ENCODE measurements at places on chromosomes 2 and 18. TPM values are rescaled to one million over a fixed set of nuclear protein-coding genes. Genes with fewer than 3 reads are reported as not detected.

MROH2A gene
- not detected for total RNA-seq

RSAD2 gene
- total RNA-seq = 4.8 TPM

ACVR2A gene
- total RNA-seq = 9.4 TPM

OSR1 gene
- 8.0 TPM for total RNA-seq

ARHGAP15 gene
- 4.2 TPM for total RNA-seq

RNF125 gene
- 3.4 TPM for total RNA-seq

KIF3C gene
- total RNA-seq = 3.1 TPM

PSME4 gene
- 51.0 TPM for total RNA-seq

RNMT gene
- 20.0 TPM for total RNA-seq

AMER3 gene
- total RNA-seq = not detected

DNA sequence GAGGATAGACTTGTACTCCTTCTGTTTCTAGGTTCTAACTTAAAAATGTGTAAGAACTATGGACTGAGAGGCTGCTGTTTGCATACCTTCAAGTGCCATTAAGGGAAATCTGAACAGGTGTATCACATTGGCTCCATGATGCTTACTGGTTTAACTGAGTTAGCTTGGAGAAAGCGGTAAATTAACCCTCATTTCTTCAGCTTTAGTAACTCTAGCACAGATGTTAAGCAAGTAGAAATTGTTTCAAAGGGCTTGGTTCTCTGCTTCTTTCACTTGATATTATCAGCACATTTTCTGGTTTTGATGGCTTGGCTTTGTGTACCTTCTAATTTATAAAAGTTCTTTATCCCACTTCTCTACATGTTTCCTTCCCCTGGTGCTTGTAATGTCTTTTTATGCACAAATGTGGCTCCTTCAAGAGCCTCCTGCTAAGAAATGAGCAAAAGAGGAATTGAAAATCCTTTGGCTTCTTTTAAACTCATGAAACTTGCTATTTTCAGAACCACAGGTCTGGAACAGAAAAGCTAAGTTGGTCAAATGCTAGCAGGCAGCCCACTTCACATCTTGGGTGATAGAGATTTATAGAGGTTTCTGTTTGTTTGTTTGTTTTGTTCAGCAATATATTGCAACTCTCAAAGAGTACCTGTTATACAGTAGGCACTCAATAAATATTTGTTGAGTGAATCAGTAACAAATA, 249.9 kb upstream of the THUMPD2 start:
- DNase-seq = no peak

- peak; percentile 32 for DNase-seq
Observed at GRCh38 chr2:55518841-55519165, 715 bp upstream of the CFAP36 start.

- peak; percentile 20 for DNase-seq
Observed at GRCh38 chr2:240439698-240440151, 4.3 kb downstream of the GPC1 start.

DNA sequence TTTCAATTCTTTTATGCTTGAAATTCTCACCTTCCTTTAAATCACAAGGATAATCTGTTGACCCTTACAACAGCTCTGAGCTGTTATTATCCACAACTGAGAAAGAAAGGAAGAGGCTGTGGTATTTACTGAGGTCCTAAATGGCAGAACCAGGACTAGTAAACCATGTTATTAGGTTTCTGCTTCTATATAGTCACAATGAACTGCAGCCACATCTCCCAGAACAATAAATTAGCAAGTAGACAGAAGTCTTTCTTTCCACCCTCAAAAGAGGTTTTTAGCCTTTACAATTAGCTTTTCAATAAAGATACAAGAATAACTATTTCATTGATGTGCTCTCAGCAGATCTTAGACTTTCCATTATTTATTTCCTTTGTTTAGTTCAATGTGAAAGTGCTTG, 374.2 kb downstream of the NRXN1 start:
- no peak for DNase-seq

- DNase-seq = no peak
Observed at GRCh38 chr2:236956641-236957040, 129.0 kb upstream of the COPS8 start.

DNA sequence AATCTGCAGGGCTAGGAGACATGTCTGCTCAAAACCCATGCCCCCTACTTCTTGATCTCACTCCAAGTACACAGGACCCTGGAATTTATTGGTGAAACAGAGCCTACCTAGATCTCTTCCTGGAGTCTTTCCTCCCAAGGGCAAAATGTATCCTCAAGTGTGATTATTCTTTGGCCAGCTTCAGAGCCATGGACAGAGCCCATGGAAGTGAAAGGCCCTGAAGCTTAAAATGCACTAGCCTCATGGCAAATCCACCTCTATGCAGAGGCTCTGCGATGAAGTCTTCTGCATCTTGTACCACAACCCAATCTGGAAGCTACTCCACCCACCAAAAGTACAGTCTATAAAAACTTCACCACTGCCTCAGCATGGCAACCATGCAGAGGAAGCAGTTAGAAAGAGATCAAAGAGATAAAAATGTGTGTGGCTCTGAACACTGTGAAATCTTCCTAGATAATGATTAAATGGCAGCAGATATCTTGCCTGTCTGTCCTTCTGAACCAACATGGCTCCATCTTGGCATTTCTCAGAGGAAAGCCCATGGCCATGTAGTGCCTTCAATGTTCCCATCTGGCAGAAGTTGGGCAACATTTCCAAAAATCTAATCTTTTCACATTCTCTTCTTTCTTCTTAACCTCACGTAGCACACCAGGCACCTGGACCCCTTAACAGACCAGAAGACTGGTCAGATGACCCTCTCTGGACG, 142.9 kb upstream of the KLF7 start:
- no peak for DNase-seq

GRCh38 chr18:50172367-50172766, 22.6 kb downstream of the MYO5B start:
- no peak for DNase-seq

DNA sequence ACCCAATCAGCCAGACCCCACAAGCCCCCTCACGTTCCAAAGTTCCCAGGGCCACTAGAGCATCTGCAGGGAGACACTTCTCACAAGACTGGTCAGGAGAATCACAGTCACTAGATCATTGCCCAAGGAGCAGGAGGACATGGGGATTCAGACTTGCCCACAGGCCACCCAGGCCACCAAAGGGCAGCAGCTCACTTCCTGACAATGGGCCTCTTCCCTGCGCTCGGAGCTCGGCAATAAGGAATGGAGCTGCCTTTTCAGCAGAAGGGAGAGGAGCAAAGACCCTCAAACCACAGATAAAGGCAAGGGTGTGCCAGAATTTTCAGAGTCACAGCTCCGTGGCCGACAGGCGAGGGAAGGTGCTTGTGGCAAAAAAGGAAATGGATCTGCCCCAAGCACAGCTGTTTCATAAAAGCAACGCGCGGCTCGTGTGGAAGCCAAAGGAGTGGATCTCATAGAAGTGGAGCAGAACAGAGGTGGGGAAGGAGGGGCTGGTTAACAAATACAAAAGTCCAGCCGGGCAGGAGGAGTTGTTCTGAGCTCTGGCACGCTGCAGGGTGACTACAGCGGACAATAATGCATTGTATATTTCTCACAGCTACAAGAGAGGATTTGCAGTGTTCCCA, 72.1 kb downstream of the EDAR start:
- no peak for DNase-seq

- DNase-seq = no peak
Observed at GRCh38 chr2:26579025-26579722, 62.0 kb downstream of the CIB4 start.

DNA sequence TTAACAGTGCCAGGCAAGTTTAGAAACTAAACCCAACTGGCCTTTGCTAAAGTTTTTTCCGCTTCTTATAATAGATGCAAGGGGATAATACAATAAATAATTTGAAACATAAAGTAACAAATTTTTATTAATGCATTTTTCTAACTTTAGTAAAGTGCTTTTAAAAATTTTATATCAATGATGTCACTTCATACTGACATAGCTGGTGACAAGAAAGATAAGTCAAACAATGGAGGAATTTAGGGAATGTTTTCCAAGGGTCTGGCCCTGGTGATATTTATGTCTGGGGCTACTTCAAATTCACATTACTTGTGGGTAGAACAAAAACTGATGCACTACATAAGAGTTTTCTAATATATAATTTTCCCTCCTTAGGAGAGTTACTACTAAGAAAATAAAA, 61.2 kb upstream of the CBLN2 start:
- DNase-seq = no peak

GRCh38 chr2:63893163-63893562, 51.5 kb downstream of the UGP2 start:
- no peak for DNase-seq

- DNase-seq = no peak
Observed at GRCh38 chr2:33511141-33511540, 34.7 kb downstream of the RASGRP3 start.

DNA sequence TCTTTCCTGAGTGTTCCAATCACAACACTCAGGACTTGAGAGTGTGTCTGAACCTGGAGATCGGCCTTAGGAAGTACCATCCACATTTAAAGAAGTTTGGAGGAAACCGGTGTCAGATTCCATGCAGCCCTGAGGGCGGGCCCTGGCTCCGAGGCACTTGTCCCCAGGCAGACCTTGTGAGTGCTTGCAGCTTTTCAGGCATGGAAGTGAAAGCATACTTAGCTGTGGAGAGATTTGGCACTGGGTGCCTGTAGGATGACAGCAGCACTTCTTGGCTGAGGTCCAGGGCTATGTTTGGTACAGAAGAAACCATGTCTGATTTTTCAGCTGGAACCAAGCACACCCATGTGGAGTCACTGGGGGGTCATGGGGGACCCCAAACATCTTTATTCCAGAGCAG, 230.8 kb downstream of the SEPTIN10 start:
- peak; percentile 78 for DNase-seq

DNA sequence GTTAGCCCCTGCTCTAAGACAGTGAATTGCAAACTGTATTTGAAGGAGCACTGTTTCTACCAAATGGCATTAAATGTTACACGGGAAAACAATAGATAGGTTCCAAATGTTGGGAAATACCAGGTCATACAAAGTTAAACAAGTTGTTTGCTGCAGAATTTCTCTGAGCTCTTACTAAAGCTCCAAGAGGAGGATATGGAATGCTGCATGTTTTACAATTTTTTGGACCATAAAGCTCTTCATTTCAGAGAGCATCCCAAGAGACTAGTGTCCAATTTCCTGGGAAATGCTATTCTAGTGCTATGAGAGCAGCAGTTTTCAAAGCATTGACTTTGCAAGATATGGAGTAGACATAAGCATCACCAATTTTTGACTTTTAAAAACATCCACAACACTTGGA, 155.6 kb upstream of the CCDC68 start:
- DNase-seq = no peak

DNA sequence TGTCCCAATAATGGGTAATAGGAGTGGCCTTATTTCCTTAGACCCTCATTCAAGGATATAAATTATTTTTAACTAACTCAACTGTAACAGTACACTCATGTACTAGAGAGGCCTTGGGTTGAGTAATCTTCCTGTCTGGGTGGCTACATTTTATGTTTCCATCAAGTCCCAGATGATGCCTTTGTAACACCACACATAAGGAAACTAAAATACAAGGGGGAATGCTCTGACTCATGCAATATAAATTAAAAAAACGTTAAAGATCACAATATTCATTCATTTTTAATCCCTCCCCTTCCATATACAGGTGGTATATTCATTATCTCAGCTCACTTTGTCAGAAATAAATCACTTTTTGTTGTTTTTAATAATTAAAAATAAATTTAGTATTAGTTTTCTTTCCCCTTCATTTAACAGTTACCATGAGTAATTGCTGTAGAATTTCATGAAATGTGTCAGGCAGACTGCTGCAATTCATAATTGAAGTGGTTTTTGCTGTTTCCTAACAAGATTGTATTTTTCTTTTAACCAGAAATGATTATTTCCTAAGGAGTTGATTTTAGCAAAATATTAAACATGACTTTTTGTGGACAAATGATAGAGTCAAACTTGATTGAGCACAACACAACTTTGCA, 1403.6 kb downstream of the SUCLG1 start:
- no peak for DNase-seq

GRCh38 chr2:226984750-226985582, 149.1 kb downstream of the RHBDD1 start:
- DNase-seq = no peak

GRCh38 chr2:204604061-204604460, 58.8 kb downstream of the PARD3B start:
- DNase-seq = no peak

All from left ventricle myocardium superior (tissue), 1 donor.